GM12865 (cell line): ENCODE measurements at places on chromosomes 1 and 21.

GRCh38 chr1:110726755-110727154 lies 52.0 kb upstream of the KCNA3 start:
- peak; percentile 73 for DNase-seq

- DNase-seq: no peak
Measured at GRCh38 chr1:37171691-37172090, 137.4 kb upstream of the GRIK3 start.

DNA sequence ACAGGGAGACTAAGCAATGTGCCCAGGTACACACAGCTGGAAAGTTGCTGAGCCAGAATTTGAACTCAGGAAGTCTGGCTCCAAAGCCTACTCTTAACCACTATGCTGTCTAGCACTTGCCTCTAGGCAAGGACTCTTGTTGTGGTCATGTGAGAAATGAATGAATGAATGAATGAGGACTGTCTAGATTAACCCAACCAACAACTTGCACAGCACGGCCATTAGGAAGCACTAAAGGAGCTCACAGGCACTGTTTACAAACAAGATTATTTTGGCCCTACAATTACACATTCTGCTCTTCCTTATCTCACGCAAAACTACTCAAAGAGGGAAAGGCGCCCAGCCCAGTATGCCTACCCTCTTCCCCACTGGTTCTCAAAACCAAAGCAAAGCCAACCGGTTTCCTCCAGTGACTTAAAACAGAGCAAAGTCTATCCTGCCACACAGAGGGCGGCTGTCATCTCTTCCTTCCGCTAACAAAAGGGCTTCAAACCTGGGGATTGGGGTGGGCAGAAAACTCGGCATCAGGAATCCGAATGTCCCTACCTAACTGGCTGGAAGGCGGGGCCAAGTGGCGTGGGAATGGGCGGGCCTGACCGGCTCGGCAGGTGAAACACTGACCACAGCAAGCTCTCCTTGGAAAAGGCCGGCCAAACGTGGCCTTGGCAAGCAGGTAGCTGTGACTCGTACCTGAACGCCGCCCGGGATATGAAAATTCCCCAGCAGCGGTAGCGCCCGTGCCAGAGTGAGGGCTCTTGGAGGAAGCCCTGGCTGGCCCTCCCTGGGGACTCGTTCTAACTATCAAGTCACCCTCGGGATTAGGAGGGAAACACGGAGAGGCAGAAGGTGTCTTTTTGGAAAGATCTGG lies 948 bp downstream of the STK40 start:
- DNase-seq: peak; percentile 57

- no peak for DNase-seq
Measured at GRCh38 chr1:15723631-15724246, 12.3 kb upstream of the SLC25A34 start.

DNA sequence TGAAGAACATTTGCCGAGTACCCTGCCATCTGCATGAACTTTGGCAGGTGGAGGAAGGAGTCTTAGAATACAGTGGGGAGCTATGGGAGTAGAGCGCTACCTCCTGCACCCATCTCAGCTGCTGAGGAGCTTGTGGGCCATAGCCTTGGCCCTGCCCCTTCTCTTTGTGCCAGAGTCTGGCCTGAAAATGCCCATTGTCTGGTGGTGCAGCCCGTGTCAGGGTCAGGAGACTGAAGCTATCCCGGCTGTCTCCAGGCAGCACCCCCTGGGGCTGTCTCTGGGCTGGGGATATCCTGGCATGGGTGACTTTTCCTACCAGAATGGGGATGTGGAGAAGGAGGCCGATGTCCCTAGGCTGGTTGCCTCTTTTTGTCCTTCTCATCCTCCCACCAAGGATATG lies 7.3 kb downstream of the IPO13 start:
- DNase-seq: no peak

GRCh38 chr21:44598061-44598460 lies 2.3 kb upstream of the KRTAP10-7 start:
- no peak for DNase-seq

- DNase-seq: no peak
Measured at GRCh38 chr1:113941245-113941559, 12.1 kb downstream of the HIPK1 start.

- DNase-seq: peak; percentile 2
Measured at GRCh38 chr1:178784131-178784536, 59.1 kb downstream of the RALGPS2 start.

DNA sequence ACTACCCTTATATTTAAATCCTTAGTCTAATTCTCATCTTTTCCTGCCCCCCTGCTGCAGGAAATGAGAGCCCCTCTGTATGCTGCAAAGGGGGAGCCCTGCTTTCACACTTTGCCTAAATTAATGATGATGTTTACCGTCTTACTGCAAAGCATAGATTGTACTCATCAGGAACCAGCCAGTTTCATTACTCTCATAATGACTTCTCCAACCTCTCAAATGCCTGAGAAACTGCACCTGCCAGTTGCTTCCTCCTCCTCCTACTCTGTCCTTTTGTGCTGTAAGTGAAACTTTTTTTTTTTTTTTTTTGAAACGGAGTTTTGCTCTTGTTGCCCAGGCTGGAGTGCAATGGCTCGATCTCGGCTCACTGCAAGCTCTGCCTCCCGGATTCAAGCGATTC lies 101.7 kb downstream of the ADSS2 start:
- DNase-seq: peak; percentile 84

DNA sequence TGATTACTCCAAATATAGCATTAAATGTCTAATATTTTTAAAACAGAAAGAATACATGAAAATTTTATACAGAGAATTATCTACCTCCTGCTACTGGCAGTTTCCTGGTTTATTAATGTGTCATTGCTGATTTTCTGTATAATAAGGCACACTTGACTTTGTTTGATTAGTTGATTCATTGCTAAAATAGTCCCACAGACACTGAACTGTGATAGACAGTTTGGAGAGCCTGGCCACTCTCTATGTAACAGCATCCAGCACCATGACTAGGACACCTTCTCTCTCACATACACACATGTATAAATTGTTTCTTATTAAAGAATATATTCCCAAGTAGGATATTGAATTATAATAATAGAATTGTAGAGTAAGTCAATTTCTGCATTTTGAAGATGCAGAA lies 368.5 kb upstream of the SNX7 start:
- no peak for DNase-seq

GRCh38 chr1:233004451-233004850 lies 54.0 kb downstream of the NTPCR start:
- DNase-seq: no peak

- no peak for DNase-seq
Measured at GRCh38 chr1:24102961-24103360, 9.0 kb downstream of the MYOM3 start.
